Activated CD4-positive, alpha-beta T cell treated with anti-CD3 and anti-CD28 coated beads for 1 hour (primary cell): ENCODE measurements at places on chromosomes 7 and 10.

DNA sequence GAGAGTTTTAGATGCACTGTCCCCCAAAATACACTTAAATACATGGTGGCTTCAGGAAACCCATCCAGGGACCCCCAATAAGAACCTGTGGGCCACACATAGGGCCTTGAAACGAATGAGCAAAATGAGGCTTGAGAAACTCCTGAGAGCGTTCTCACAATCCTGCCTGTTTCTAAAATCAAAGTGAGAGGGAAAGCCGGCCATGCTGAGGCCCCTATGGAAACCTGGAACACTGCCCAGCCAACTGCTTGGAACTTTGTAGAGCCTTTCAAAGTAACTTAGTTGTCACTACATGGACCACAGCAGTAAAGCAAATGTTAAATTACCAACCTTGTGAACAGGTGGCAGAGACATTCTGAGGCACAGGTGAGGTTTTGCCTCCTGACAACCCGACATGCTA, 13.4 kb downstream of the SGMS1 start:
- DNase-seq, result no peak

GRCh38 chr10:128000471-128001362, 93.8 kb downstream of the PTPRE start:
- no peak for DNase-seq

- DNase-seq, result no peak
Observed at GRCh38 chr7:69577221-69577620, 21.1 kb upstream of the AUTS2 start.

GRCh38 chr7:5838761-5839500, 41.7 kb upstream of the OCM start:
- no peak for DNase-seq

- DNase-seq, result no peak
Observed at GRCh38 chr10:131174651-131175540, 136.6 kb downstream of the TCERG1L start.

DNA sequence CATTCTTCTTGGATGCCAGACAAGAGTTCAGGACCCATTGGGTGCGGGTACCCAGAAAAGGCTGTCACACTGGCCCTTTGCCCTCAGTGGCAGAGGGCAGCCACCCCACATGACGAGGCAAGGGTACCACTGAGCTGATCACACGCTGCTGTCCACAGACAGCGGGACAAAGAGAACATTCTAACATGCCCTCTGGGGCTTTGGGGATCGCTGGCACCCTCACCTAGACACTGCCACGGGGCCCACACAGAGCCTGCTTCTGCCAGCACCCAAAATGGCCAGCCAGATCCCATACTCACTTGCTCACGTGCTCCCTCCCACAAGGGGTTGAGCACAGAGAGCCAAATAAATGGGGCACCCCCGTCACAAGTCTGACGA, 16.7 kb upstream of the SPOCK2 start:
- no peak for DNase-seq
